ENCODE measurements at places on chromosomes 3 and 15. TPM values are rescaled to one million over a fixed set of nuclear protein-coding genes. Genes with fewer than 3 reads are reported as not detected.

IQCF5 gene
- not detected for total RNA-seq

CCDC54 gene
- total RNA-seq, result not detected

RNU5B-1 gene
- not detected for total RNA-seq

POLQ gene
- total RNA-seq, result 5.7 TPM

IGDCC3 gene
- 1.0 TPM for total RNA-seq

AGBL1 gene
- 31.3 TPM for total RNA-seq

GRAMD2A gene
- total RNA-seq, result 2.1 TPM

BNC1 gene
- 1.6 TPM for total RNA-seq

CDHR4 gene
- not detected for total RNA-seq

UPK1B gene
- not detected for total RNA-seq

MED12L gene
- total RNA-seq, result 8.9 TPM

ANKRD63 gene
- total RNA-seq, result not detected

IGSF11 gene
- total RNA-seq, result 2.6 TPM

IL17RB gene
- total RNA-seq, result 1.6 TPM

SV2B gene
- total RNA-seq, result 1.6 TPM

SOX14 gene
- not detected for total RNA-seq

GP9 gene
- total RNA-seq, result not detected

WDR93 gene
- not detected for total RNA-seq

PPARG gene
- total RNA-seq, result 30.3 TPM

GMNC gene
- total RNA-seq, result under 0.01 TPM

SLC30A4 gene
- total RNA-seq, result 8.9 TPM

FETUB gene
- not detected for total RNA-seq

DAPK2 gene
- 2.6 TPM for total RNA-seq

SEMA6D gene
- total RNA-seq, result 26.6 TPM

CHCHD4 gene
- 12.5 TPM for total RNA-seq

PSTPIP1 gene
- total RNA-seq, result 2.1 TPM

FSIP1 gene
- total RNA-seq, result 3.7 TPM

KLHDC8B gene
- 83.5 TPM for total RNA-seq

DLEC1 gene
- under 0.01 TPM for total RNA-seq

RBMS3 gene
- total RNA-seq, result 79.9 TPM

SERPINI2 gene
- total RNA-seq, result not detected

RAB6B gene
- 1.6 TPM for total RNA-seq

CCR9 gene
- total RNA-seq, result 0.52 TPM

SLC28A1 gene
- total RNA-seq, result 0.52 TPM

HESX1 gene
- not detected for total RNA-seq

SPINK8 gene
- total RNA-seq, result not detected

IRAK2 gene
- 1.6 TPM for total RNA-seq

EXOG gene
- total RNA-seq, result 14.1 TPM

REC114 gene
- total RNA-seq, result not detected

ZPLD1 gene
- total RNA-seq, result not detected

KLF15 gene
- total RNA-seq, result 2.6 TPM

BFSP2 gene
- 2.1 TPM for total RNA-seq

CCDC71 gene
- total RNA-seq, result 11.5 TPM

C2CD4A gene
- total RNA-seq, result not detected

All from skeletal muscle tissue (tissue), 5 donors.